ENCODE measurements at places on chromosomes 5 and 9. TPM values are rescaled to one million over a fixed set of nuclear protein-coding genes. Genes with fewer than 3 reads are reported as not detected.

DNA sequence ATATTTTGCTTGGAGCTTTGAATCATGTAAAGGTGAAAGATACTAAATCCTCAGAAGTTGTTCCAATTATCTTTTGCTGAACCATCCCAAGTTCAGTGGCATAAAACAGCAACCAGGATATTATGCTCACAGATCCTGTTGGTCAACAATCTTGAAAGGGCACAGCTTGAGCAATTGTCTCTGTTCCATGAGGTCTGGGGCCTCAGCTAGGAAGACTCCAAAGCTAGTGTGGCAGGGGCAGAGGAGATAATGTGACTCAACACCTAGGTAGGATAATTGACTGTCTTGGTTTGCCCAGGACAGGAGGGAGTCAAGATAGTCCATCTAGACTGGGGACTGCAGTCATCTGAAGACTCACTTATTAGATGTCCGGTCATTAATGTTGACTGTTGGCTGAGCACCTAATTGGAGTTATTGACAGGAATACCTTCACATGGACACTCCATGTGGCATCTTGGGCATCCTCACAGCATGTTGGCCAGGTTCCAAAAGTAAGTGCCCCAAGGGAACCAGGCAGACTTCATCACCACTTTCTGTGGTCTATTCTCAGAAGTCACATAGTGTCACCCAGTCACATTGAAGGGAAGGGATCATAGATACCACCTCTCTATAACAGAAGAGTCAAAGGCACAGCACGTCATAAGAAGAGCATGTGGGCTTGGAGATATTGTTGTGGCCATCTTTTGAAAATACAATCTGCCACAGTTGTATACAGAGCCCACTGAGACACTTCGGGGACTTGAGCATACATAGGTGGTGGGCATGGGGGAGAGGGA, 88.4 kb upstream of the GPBP1 start:
- no peak for DNase-seq

CBY3 gene
- polyA plus RNA-seq = 0.61 TPM

MEGF10 gene
- 43.1 TPM for polyA plus RNA-seq

NPR3 gene
- 12.0 TPM for polyA plus RNA-seq

GRCh38 chr5:138963763-138964371, 88.7 kb upstream of the LRRTM2 start:
- DNase-seq = no peak

GRCh38 chr9:117492476-117492875, 77.6 kb upstream of the ASTN2 start:
- no peak for DNase-seq

ADRA1B gene
- polyA plus RNA-seq = 0.92 TPM

Data from hindlimb muscle (tissue), 1 donor.